Gastroesophageal sphincter (tissue), 4 donors: ENCODE measurements at places on chromosomes 6 and 20. TPM values are rescaled to one million over a fixed set of nuclear protein-coding genes. Genes with fewer than 3 reads are reported as not detected.

DNA sequence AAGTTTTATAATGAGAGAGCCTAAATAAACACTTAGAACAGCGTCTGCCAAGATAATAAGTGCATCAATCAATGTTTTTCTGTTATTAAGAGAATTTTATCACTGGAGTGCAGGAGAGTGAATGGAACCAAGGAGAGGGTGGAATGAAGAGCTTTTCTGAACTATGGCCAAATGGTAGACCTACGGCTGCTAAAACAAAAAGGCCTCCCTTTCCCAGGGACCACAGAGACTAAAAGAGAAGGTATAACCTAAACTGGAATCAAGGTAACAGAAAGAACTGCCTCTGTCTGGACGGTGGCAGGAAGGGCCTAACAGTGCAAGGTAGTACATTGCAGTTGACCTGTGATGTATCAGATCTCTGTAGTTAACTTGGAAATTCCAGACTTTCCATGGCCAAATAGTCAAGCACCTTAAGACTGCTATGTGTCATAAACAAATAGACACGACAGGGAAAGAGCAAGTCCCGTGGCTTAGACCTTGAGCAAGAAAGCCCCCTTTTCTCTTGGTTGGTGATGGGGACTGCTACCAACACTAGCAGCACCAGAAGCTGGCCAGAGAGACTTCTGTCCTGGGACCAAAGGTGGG is 5.5 kb downstream of the CNKSR3 start:
- no peak for ATAC-seq

The CCM2L gene
- total RNA-seq, result 9.3 TPM

DNA sequence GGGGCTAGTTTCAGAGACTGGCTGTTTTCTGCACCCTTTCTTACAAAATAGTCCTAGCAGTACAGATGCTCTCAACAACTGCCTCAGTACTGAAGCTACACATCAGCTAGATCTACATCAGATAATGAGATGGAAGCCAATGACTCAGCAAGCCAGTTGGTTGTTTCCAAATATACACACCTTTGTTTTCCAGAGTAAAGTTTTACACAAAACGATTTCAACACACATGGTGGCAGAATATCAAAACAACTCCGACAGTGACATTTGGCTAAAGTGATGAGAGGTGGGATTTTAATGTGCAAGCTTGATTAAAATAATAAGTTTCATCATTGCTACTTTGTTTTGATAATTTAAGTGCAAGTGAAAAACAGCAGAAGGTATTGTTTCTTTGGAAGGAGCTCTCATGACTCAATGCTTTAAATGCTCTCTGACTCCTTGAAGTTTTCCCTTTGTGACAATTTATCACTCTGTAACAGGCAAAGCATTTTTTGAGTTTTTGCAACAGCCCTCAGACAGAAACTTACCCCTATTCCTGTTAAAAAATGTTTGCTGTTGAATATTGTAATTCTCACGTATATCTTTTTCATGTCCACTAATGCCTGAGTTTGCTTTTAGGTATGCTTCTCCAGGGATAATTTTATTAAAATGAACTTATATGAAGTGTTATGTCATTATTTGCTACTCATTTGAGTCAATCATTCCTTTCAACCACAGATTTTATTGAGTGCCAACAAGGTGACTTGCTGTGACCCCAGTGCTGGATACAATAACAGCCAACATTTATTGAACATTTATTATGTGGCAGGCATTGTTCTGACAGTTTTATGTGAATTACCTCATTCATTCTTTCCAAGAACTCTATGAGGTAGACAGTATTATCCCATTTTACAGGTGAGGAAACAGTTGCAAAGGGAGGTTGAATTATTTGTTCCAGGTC is 882.0 kb downstream of the TFAP2A start:
- ATAC-seq, result no peak

The LGSN gene
- not detected for total RNA-seq

GRCh38 chr6:106740287-106740686 is 110.9 kb downstream of the QRSL1 start:
- no peak for ATAC-seq
